ENCODE measurements at places on chromosomes 16 and 17.
A peak's percentile ranks its signal among the peaks of the same experiment; 100 is the strongest.

DNA sequence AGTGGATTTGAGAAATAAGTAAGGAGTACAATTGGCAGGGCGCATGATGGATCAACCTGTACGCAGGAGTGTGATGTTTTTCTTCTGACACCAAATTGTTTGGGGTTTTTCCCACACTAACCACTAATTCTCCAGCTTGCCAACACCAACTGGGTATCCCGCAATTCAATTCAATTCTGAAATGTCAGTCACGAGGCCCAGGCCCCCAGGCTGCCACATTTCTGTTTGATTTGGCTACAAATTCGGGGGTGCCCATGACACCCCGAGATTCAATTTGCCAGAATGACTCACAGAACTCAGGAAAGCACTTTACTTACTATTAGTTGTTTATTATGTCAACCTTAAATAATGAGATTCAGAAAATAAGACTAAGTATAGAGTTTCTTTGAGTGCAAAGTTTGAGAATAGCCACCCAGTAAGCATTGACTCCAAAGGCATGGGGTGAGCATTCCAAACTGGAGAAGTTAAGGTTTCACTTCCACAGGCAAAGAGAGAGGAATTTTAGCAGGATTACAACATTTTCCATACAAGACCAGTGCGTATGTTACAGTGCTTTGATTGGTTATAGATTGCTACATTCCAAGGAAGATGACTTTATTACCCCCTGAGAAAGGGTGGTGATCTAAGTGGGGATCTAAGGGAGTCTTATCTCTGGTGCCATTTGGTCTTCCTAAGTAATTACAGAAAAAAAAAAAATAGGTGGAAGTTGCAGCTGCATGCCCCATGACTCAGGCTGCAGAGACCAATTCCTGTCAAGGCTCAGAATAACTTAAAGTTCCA is 11.5 kb downstream of the SLC46A1 start:
- DNase-seq = no peak

DNA sequence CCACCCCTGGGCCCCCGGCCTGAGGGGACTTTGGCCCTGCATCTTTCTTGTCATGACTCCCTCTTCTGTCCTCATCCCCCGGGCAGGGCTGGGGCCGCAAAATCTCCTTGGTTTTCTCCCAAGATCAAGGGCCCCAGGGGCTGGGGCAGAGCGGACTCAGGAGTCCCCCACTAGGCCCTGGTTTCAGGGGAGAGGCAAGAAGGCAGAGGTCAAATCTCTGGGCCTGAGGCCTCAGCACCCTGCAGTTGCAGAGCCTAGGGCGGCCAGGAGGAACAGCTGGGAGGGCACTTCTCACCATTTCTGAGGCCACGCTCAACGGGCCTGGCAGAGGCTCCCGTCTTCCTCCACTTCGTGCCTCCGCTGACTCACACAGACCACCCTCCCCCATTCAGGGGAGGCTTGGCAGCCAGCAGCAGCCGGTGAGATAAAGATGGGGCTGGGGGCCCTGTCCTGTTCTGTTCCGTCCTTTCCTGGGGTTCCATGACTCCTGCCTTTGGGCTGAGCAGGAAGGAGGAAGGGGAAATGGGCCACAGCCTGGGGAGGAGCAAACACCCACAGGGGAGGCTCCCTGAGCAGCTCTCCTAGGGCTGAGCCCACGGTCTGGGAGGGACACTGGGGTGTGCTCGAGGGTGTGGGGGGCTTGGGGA is 12.4 kb downstream of the ZSCAN10 start:
- DNase-seq = no peak

GRCh38 chr16:19696961-19697360 is 21.1 kb downstream of the KNOP1 start:
- DNase-seq = no peak

GRCh38 chr16:17002565-17002964 is 468.2 kb downstream of the XYLT1 start:
- DNase-seq = no peak

GRCh38 chr17:50944054-50944901 is 78.1 kb upstream of the TOB1 start:
- DNase-seq = peak; percentile 67

All from activated CD4-positive, alpha-beta T cell treated with anti-CD3 and anti-CD28 coated beads, Interleukin-2, amount 50 U/mL, for 1 hour (primary cell).